ENCODE measurements at places on chromosomes 2 and 18.

- no peak for DNase-seq
Observed at GRCh38 chr18:48784656-48785055, 166.1 kb downstream of the SMAD7 start.

DNA sequence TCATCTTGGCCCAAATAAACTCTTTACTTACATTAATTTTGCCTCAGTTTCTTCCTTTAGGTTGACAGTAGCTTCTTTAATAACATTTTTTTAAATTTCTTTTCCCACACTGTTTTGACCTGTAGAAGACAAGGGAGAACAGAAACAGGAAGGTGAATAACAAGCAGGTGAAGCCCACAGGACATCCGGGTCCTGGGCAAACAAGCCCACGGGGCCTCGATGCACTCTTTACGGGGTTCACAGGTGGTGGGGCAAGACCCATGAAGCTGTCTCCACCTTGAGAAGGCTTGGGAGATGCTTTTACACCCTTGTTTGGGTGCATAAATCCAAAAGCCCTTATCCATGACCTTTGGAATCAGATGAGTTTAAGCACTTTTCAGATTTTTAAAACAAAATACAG, 301.0 kb upstream of the MGAT5 start:
- DNase-seq: no peak

GRCh38 chr2:147716906-147717305, 127.9 kb upstream of the ACVR2A start:
- no peak for DNase-seq

GRCh38 chr18:58438958-58439300, 190.0 kb downstream of the ALPK2 start:
- DNase-seq: no peak

DNA sequence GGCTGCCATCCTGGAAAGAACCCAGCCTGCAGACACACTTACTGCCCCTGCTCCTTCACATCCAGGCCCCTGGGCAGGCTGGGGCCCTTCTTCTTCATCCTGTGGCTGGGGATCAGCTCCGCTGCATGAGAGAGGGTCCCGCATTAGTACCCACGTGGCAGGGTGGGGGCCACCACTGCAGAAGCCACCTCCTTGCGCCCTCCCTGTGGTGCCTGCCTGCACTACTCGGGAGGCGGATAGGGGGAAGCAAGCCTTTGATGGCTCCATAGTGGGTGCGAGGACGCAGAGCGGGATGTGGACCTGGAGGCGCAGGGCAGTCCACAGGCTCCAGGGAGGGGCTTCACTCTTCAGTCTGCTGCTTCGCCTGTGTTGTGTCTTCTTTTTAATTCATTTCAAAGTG, 46.7 kb downstream of the GPC1 start:
- DNase-seq: no peak

DNA sequence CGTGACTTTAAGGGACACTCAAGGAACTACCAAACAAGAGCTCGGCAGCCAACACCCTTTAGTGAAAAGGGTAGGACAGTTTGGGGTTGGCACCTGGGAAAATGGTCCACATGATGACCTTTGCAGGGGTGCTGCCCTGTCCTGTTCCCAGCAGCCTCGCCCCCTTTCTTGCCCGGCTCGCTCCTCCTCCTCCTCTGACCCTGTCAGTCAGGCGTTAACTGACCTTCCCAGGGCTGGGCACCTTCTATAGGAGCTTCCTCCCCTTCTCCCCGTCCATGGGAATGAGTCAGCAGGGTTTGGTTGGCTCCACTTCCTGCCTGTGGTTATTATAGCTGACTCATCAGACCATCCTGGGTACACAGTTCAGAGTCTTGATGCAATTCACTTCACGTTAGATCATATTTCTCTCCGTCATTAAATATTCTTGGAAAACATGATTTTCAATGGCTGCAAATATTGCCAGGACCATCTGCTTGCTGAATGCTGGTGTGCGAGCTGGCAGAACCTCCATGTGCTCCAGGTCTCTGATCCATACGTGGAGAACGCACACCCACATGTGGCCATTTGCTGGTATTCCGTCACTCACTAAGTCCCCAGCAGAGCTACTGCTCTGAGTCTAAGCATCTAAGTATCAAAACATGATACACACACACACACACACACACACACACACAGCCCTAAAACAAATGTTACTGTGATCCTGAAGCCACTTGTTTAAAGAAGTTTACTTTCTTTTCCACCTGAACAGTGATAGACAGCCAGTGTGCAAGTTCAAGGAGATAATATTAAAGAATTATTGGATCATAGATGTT, 185.0 kb downstream of the ANAPC1 start:
- peak; percentile 97 for DNase-seq
